ENCODE measurements at places on chromosomes 16 and 17.

GRCh38 chr16:66931665-66932064 is 2.5 kb downstream of the CIAO2B start:
- no peak for DNase-seq

DNA sequence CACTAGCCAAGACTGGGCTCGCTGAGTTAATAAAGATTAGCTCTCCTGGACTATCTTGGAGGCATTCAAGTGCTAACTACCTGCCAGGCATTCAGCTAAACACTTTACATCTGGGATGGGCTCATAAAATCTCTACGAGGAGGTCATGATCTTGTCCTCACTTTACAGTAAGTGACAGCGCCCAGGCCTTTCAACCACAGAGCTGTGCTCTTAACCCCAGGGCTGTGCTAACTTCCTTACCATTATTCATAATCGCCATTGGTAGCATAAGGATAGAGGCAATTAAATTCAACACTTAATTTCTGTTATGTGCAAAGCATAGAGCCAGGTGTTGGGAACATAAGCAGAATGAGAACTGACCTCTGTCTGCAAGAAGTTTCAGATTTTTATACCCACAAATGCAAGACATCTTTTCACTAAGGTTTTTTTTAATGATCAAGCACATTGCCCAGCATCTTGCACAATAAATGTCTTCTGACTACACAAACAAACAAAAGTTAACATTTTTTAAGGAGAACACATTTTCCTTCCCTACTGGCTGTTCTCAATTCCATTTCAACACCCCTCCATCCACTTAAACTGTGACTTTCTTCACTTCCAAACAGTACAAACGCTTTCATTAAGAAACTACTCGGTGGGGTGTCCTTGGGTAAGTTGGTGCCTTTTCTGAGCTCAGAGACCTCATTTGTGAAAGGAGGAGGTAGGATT is 172.3 kb downstream of the C16orf78 start:
- DNase-seq = no peak

- peak; percentile 84 for DNase-seq
These were observed 7.6 kb upstream of the CYTH1 start for GRCh38 chr17:78789663-78790181.

GRCh38 chr17:74610108-74610507 is 13.4 kb downstream of the CD300E start:
- DNase-seq = no peak

DNA sequence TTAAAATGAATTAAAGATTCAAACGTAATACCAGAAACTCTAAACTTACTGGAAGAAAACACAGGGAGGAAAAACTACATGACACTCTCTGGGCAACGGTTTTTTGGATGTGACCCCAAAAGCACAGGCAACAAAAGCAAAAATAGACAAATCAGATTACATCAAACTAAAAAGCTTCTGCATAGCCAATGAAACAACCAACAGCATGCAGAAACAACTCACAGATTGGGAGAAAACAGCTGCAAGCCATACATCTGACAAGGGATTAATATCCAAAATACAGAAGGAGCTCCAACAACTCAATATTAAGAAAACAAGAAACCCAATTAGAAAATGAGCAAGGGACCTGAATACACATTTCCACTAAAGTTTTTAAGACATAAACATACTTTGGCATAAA is 69.2 kb upstream of the ALOX12 start:
- peak; percentile 35 for DNase-seq

DNA sequence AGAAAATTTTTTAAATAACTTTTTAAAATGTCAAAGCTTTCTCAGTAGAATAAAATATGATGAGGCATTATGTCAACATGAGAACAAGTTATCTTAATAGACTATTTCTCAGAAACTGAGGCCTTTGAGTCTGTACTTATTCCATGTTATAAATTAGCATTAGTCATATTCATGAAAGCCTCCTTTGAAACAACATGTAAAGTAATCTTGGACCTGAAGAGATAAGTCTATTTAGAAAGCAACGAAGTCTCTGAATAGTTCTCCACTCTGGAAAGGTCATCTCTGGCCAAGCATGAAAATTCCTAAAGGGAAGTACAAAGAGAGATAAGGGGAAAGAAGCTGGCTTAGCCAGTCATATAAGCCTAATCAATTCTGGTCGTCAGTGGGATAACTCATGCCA is 150.8 kb downstream of the CYB561 start:
- peak; percentile 61 for DNase-seq
